ENCODE measurements at places on chromosomes 3 and 15. TPM values are rescaled to one million over a fixed set of nuclear protein-coding genes. Genes with fewer than 3 reads are reported as not detected.

Gene PLA2G4B
- total RNA-seq = 2.7 TPM

Gene CAND2
- 5.0 TPM for total RNA-seq

Gene ISL2
- 5.3 TPM for total RNA-seq

Gene TMCO5A
- total RNA-seq = not detected

Gene HYAL1
- total RNA-seq = 34.3 TPM

Gene CA12
- total RNA-seq = 9.5 TPM

Gene PLEKHO2
- 12.7 TPM for total RNA-seq

Gene SLC51B
- total RNA-seq = 6.5 TPM

Gene ASB7
- 17.5 TPM for total RNA-seq

Gene A4GNT
- 0.67 TPM for total RNA-seq

Gene C3orf22
- total RNA-seq = not detected

DNA sequence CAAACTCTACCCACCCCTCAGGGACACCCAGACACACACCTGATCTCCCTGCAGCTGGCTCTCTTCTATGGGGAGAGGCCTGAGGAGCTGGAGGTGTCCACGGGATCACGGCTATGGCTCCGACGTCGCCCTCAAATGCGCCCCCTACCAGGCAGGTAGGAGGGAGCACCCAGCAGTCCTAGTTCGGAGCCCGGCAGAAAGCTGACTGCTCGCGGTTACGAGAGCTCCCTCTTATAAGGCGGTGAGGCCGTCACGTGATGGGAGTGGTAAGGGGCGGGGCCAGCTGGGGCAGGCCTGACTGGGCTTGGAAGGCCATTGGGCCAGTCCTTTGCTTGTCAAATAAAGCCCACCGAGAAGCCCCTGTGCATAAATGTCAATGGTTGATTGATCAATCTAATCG, at the start of gene PRR20G:
TSS of gene PRR20G (minus strand) at position 207 of the 400 bp plus-strand sequence. CDS start 681 bp downstream, outside the sequence.
- H3K27me3 ChIP-seq = no peaks in the 10 kb centered on the region
- no peaks in the 10 kb centered on the region for H3K4me1 ChIP-seq
- H3K4me3 ChIP-seq = no peak within 1 kb of the TSS
- no peak within 1 kb of the TSS for H3K27ac ChIP-seq
- DNase-seq = no peak
- no peaks in the 10 kb centered on the region for H3K36me3 ChIP-seq

- H3K27ac ChIP-seq = no peak overlapping the region
- H3K4me3 ChIP-seq = no peak overlapping the region
- peaks cover 5% of the 10 kb centered on the region for H3K4me1 ChIP-seq
- no peak for DNase-seq
Observed at GRCh38 chr15:68590721-68591389, 12.1 kb downstream of the CORO2B start.

DNA sequence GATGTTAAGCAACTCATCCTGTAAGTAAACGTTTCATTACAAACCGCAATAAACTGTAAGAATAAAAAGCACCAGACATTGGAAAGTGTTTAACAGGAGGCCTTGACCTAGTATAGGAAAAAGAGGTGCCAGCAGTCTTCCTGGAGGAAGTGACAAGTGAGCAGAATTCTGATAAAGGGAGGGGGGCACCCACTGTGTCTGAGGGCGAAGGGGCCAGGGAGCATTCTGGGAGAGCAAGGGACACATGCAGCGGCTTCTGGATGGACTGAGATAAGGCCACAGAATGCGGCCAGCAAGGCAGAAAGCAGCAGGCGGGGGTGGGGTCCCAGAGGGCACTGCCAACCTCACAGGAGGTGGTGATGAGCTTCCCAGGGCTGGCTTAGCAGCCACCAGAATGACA, 80.2 kb downstream of the MTHFS start:
- no peaks in the 10 kb centered on the region for H3K36me3 ChIP-seq
- no peak overlapping the region for H3K4me3 ChIP-seq
- no peak for DNase-seq
- H3K27ac ChIP-seq = no peak overlapping the region
- H3K27me3 ChIP-seq = no peaks in the 10 kb centered on the region

- peak overlapping the region; percentile 14 for H3K27ac ChIP-seq
- H3K4me3 ChIP-seq = no peak overlapping the region
- H3K36me3 ChIP-seq = no peaks in the 10 kb centered on the region
- peaks cover 12% of the 10 kb centered on the region for H3K4me1 ChIP-seq
- DNase-seq = no peak
- H3K27me3 ChIP-seq = no peaks in the 10 kb centered on the region
Observed at GRCh38 chr3:120416868-120417267, 33.9 kb downstream of the FSTL1 start.

DNA sequence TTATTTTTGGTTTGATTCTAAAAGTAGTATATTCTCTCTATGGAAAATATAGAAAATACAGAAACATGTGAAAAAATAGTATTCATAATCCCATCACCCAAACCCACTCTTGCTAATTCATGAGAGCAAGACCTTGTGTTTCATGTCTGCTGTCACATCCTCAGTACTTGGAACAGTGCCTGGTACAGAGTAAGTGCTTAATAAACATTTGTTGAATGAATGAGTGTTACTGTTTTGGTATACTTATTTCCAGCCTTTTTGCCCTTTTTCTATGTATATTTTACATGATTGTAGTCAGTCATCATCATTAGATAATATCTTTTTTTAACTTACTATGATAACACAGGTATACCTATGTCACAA, 59.3 kb downstream of the IL16 start:
- DNase-seq = no peak
- no peak overlapping the region for H3K27ac ChIP-seq
- no peaks in the 10 kb centered on the region for H3K4me1 ChIP-seq
- no peaks in the 10 kb centered on the region for H3K27me3 ChIP-seq
- no peak overlapping the region for H3K4me3 ChIP-seq

DNA sequence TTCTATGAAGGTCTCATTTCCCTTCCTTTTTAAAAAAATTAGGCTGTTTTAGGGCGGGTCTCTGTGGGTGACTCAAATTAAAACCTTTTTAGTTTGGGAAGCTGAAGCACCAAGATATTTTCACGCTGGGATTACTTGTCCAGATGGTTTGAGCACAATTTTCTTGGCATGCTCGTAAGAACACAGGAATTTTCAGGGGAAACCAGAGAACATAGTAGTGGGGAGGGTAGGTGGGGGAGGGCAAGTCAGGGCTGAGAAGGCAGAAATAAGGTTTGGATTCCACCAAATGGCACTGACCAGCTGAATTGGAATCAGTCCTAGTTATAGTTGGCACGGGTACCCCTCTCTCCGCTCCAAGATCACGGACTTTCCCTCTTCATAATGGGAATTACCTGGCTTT, 97.3 kb upstream of the LRIG1 start:
- no peaks in the 10 kb centered on the region for H3K36me3 ChIP-seq
- no peak overlapping the region for H3K4me3 ChIP-seq
- DNase-seq = no peak
- H3K27me3 ChIP-seq = no peaks in the 10 kb centered on the region
- peaks cover 2% of the 10 kb centered on the region for H3K4me1 ChIP-seq
- H3K27ac ChIP-seq = no peak overlapping the region

GRCh38 chr3:117126946-117127546, 417.5 kb downstream of the TUSC7 start:
- no peak overlapping the region for H3K27ac ChIP-seq
- DNase-seq = no peak
- H3K4me3 ChIP-seq = no peak overlapping the region
- no peaks in the 10 kb centered on the region for H3K36me3 ChIP-seq

DNA sequence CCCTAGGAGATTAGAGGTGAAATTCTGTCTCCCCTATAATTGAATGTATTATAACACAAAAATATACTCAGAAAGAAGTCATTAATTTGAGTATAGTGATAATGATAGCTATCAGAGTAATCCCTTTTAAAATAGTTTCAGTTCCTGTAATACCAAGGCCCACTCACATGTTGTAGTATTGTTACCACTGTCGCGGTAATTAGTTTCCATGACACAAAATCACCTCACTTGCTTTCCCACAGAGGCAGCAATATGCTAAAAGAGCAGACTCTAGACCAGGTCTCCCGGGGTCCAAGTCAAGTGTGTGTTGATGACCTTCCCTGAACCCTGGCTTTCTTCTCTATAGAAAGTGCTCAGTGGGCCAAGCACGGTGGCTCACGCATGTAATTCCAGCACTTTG, 39.5 kb upstream of the NSMCE3 start:
- no peak overlapping the region for H3K27ac ChIP-seq
- no peak for DNase-seq
- H3K4me1 ChIP-seq = no peaks in the 10 kb centered on the region
- peaks cover 4% of the 10 kb centered on the region for H3K36me3 ChIP-seq
- no peaks in the 10 kb centered on the region for H3K27me3 ChIP-seq

- no peaks in the 10 kb centered on the region for H3K27me3 ChIP-seq
- H3K27ac ChIP-seq = peak overlapping the region; percentile 98
- H3K4me1 ChIP-seq = peaks cover 39% of the 10 kb centered on the region
- DNase-seq = no peak
- H3K4me3 ChIP-seq = no peak overlapping the region
Observed at GRCh38 chr15:73981761-73982221, 10.3 kb downstream of the STOML1 start.

GRCh38 chr15:81896356-81896755, 149.5 kb downstream of the MEX3B start:
- H3K4me3 ChIP-seq = no peak overlapping the region
- no peaks in the 10 kb centered on the region for H3K4me1 ChIP-seq
- no peaks in the 10 kb centered on the region for H3K36me3 ChIP-seq
- no peaks in the 10 kb centered on the region for H3K27me3 ChIP-seq
- DNase-seq = no peak

DNA sequence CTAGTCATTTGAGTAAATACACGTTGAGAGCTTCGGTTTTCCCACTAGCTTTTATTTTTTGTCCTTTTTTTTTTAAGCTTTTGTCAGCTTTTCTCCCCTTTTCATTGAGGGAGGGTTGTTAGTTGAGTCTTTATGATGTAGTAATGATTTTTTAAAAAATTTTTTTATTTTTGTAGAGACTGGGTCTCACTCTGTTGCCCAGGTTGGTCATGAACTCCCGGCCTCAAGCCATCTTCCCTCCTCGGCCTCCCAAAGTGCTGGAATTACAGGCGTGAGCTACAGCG, 688 bp downstream of the ZSCAN2 start:
- no peak for DNase-seq
- peak overlapping the region; percentile 65 for H3K4me3 ChIP-seq
- H3K27ac ChIP-seq = peak overlapping the region; percentile 85
- H3K27me3 ChIP-seq = no peaks in the 10 kb centered on the region
- no peaks in the 10 kb centered on the region for H3K36me3 ChIP-seq

DNA sequence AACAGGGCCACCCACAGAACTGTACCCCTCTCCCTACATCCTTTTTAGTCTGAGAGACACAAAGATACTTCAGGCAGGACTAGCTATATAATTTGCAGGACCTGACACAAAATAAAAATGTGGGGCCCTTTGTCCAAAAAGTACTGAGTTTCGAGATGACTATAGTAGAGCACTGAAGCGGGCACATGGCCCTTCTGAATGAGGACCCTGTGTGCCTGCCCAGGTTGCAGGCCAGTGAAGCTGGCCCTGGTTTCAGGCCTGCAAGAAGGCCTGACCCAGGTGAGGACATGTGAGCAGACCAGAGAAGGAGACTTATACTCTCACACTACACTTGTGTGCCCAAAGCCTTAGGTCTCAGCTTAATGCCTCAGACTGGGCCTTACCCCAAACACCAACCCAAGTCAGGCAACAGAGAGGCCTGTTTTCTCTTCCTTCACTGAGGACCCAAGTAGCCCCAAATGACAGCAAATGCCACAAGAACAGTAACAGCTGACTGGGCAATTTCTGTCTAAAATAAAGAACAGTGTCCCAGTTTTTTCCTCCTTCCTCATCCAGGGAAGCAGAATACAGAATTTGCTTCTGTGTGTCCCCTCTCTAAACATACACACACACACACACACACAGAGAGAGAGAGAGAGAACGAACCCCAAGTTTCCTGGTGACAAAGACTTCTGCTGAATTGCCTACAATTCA, 100.9 kb upstream of the ARHGEF3 start:
- no peak overlapping the region for H3K4me3 ChIP-seq
- H3K27me3 ChIP-seq = no peaks in the 10 kb centered on the region
- no peak for DNase-seq
- no peaks in the 10 kb centered on the region for H3K36me3 ChIP-seq
- peaks cover 3% of the 10 kb centered on the region for H3K4me1 ChIP-seq

- peak; percentile 56 for DNase-seq
- H3K27ac ChIP-seq = peak overlapping the region; percentile 77
- H3K4me1 ChIP-seq = peaks cover 10% of the 10 kb centered on the region
- H3K27me3 ChIP-seq = no peaks in the 10 kb centered on the region
- no peak overlapping the region for H3K4me3 ChIP-seq
- no peaks in the 10 kb centered on the region for H3K36me3 ChIP-seq
Observed at GRCh38 chr15:81642451-81642990, 268.5 kb upstream of the TMC3 start.

GRCh38 chr3:186476541-186476940, 67.6 kb downstream of the CRYGS start:
- no peak overlapping the region for H3K4me3 ChIP-seq
- H3K27me3 ChIP-seq = peaks cover 7% of the 10 kb centered on the region
- no peaks in the 10 kb centered on the region for H3K36me3 ChIP-seq
- no peak for DNase-seq
- H3K27ac ChIP-seq = no peak overlapping the region

DNA sequence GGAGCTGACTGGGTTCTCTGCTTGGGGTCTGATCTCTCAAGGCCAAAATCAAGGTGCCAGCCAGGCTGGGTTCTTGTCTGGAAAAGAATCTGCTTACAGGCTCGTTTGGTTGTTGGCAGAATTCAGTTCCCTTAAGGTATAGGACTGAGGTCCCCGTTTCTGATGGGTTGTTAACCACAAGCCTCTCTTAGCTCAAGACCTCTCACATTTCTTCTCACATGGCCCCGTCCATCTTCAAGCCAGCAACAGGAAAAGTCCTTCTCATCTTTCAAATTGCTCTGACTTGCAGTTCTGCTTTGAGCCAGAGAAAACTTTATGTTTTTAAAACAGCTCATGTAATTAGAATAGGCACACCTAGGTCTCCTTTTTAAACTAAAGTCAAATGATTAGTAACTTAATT, 20.4 kb downstream of the UACA start:
- no peaks in the 10 kb centered on the region for H3K27me3 ChIP-seq
- no peak for DNase-seq
- H3K27ac ChIP-seq = no peak overlapping the region
- no peaks in the 10 kb centered on the region for H3K36me3 ChIP-seq
- no peak overlapping the region for H3K4me3 ChIP-seq
- peaks cover 13% of the 10 kb centered on the region for H3K4me1 ChIP-seq

DNA sequence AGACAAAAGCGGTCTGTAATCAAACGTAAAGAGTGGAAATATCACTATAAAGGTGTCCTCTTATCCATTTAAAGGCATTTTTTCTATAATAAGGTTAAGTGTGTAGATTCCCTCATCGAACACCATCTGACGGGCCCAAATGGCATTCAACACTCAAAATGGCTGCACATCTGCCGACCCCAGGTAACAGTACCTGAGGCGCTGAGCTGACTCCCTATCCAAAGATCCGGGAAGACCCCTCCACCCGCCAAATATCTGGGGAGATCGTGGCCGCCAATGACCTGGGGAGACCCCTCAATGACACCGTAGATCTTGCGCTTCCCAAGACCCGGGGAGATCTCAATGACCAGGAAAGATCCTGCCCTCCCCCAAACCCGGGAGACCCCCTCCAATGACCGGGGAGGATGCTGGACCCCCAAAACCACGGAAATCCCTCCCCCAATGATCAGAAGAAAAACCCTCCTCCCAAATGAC, 476 bp downstream of the IP6K2 start:
- DNase-seq = no peak
- no peaks in the 10 kb centered on the region for H3K27me3 ChIP-seq
- peak overlapping the region; percentile 95 for H3K27ac ChIP-seq
- no peaks in the 10 kb centered on the region for H3K36me3 ChIP-seq
- peaks cover 41% of the 10 kb centered on the region for H3K4me1 ChIP-seq

GRCh38 chr15:89777782-89778380, 1.7 kb downstream of the MESP2 start:
- no peak overlapping the region for H3K4me3 ChIP-seq
- H3K27ac ChIP-seq = no peak overlapping the region
- no peaks in the 10 kb centered on the region for H3K36me3 ChIP-seq
- no peak for DNase-seq
